ENCODE measurements at places on chromosomes 4 and X.

- DNase-seq = no peak
Observed at GRCh38 chr4:37867102-37867501, 23.8 kb upstream of the TBC1D1 start.

- DNase-seq = no peak
Observed at GRCh38 chr4:58560736-58561135, 1450.6 kb upstream of the IGFBP7 start.

GRCh38 chr4:101818362-101818761 is 27.8 kb downstream of the BANK1 start:
- DNase-seq = peak; percentile 87

GRCh38 chrX:45769761-45770582 is 569.3 kb upstream of the DIPK2B start:
- peak; percentile 91 for DNase-seq

DNA sequence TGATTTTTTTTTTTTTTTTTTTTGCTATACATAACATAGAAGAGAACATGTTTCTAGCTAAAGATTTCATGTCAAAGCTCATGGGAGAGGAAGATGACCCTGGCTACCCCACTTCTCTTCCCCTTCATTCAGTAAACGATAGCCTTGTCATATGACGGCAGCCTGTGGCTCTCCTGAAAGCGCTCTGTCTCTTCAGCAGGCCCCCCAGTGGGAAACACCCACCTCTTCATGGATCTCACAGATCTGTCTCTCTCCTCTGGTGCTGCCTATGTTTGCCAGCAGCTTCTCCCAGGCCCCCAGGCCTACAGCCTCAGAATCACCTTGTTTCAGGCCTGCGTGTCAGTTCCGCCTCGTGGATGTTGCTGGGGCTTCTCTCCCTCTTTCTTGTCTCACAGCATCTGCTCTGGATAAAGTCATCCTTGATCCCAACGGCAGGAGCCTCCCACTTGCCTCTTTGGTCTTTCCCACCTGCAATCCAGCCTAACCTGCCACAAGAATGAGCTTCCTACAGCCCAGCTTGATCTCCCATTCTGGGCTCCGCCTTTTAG is 34.6 kb downstream of the RHOH start:
- DNase-seq = no peak

- no peak for DNase-seq
Observed at GRCh38 chrX:149129767-149130166, 375.3 kb downstream of the IDS start.

- DNase-seq = no peak
Observed at GRCh38 chr4:88187766-88188165, 29.3 kb upstream of the ABCG2 start.

DNA sequence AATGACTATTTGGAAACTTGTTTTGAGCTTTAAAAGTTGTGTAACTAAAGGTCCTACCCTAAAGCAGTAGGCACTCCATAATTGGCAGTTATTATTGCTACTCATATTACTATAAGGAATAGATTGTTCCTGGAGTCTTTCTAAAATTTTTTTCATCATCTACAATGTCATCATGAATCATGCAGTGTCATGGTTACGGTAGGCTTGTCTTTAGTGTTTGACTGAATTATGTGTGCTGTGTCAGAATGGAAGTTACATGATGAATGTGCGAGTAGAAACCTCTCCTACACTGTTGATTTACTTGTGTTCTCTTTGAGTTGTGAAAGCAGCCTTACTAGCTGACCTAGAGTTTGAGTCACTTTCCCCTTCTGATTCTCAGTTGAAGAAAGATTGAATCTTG is 1099.9 kb downstream of the RAPGEF2 start:
- DNase-seq = peak; percentile 18

GRCh38 chr4:42750091-42750490 is 93.2 kb upstream of the ATP8A1 start:
- no peak for DNase-seq

GRCh38 chrX:46713672-46714490 is 45.0 kb downstream of the SLC9A7 start:
- peak; percentile 78 for DNase-seq

DNA sequence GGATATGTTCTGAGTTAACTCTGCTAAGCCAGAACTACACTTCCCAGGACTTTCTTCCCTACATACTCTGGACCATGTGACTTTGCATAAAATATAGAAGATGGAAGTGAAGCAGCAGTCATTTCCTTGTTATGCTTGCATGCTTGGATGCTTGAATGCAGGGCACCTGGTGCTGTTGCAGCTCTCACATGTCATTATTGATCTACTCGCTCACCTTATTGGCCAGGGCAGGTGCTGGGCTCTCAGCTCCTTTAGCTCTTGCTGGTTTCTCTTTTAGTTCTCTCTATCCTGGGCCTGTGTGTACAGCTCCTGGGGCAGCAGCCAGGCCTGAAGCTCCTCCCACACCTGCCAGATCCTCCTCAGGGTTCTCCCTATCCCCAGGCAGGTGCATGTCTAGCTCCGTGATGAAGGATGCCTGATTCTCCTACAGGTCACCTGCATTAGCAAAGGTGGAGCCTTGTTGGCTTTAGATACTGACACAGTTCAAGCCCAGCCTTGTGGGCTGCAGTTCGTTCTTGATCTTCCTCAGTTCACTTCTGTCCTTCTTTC is 53.3 kb downstream of the MED28 start:
- no peak for DNase-seq

GRCh38 chr4:123939621-123940020 is 543.0 kb downstream of the SPRY1 start:
- DNase-seq = peak; percentile 85

DNA sequence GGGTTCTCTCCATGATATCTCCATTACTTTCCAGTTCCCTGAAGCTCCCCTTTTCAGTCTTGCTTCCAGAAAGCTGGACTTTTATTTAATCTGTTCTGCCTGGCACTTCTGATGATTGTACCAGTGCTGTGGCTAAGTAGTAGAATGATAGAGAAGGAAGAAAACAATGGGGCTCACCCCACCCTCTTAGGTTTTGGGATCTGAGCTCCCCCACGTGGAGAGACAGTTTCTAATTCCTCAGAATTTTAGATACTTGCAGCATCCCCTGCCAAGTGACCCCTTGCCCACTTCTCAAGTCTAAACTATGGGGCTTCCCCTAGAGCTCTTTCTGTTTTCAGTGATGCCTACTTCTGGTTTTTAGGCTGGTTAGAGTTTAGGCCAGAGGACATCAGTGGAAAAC is 73.9 kb downstream of the GC start:
- peak; percentile 4 for DNase-seq

DNA sequence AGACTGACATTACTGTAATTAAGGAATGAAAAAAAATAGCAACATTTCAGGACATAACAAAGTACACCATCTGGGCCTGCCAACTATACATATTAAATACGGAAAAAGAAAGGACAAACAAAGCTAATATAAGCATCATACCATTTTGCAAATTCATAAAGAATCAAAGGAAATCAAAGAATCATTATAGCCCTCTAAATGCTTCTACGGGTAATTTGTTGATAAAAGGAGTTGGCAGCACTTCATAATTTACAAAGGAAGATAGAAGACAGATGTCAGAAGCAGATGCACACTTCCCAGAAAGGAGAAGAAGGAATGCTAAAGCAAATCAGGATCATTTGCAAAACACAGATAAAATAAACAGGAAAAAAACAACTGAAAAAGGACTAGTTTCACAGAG is 1757.3 kb downstream of the PCDH7 start:
- DNase-seq = no peak

DNA sequence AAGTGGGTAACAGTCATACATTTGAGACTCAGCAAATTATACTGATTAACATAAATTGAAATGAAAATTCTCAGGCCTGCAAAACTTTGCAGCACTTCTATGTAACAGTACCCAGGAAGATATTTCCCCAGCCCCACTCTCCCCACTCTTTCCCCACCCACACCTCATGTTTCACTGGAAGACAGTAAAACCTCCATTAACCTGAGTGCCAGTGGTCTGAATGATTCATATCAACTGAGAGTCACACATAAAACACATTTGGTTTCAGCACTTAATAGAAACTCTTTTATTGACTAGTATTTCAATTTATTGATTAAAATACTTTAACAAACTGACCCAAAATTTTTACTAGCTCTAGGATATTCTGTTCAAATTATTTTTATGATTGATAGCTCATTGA is 6.9 kb downstream of the CXCL6 start:
- DNase-seq = no peak

- DNase-seq = peak; percentile 94
Observed at GRCh38 chr4:119729835-119730670, 101.4 kb upstream of the PDE5A start.

DNA sequence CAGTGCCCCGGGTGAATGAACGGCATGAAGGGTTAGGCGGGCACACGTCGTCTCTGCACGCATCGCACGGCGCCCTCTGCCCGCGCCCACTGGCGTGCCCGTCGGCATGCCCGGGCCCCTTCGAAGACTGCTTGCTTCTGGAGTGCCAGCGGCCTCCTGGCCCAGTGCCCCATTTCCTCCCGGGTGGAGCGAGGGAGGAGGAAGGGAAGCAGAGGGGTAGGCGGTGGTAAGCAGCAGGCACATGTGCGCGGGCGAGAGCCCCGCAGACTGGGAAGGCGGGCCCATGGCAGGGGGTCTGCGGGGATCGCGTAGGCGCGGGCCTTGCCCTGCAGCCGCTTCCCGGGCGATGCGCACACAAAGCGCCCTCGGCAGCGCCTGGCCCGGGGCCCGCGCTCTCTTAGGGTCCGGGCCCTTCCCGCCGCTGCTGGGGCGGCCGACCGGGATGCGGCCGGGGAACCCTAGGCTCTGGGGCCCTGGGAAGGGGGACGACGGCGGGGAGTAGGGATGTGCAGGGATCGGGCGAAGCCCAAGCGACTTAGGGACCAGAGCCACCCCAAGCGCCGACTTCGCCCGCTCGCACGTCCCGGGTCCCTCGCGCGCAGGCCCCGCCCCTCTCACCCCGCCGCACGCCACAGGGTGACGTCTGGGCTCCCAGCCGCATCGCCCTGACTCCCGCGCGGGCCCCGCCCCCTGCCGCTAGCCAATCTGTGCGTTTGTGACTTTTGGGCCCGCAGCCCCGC is 866 bp upstream of the EMD start:
- DNase-seq = peak; percentile 74

DNA sequence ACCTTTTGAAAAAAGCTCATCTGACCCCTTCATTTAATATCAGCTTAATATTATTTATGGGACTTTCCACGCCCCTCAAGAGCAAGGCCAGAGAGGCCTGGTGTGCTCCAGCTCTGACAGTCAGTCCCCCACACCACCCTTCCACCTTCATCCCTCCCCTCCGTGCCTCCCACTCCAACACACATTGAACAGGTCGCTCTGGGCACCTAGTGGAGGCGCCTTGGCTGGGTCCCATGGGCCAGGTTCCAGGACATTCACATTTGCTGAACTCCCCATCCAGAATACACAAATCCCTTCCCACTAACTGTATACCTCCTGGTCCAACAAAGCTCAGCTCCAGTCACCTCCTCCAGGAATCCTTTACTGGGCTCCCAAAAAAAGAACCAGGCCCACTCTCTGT is 137.5 kb downstream of the BCOR start:
- no peak for DNase-seq

DNA sequence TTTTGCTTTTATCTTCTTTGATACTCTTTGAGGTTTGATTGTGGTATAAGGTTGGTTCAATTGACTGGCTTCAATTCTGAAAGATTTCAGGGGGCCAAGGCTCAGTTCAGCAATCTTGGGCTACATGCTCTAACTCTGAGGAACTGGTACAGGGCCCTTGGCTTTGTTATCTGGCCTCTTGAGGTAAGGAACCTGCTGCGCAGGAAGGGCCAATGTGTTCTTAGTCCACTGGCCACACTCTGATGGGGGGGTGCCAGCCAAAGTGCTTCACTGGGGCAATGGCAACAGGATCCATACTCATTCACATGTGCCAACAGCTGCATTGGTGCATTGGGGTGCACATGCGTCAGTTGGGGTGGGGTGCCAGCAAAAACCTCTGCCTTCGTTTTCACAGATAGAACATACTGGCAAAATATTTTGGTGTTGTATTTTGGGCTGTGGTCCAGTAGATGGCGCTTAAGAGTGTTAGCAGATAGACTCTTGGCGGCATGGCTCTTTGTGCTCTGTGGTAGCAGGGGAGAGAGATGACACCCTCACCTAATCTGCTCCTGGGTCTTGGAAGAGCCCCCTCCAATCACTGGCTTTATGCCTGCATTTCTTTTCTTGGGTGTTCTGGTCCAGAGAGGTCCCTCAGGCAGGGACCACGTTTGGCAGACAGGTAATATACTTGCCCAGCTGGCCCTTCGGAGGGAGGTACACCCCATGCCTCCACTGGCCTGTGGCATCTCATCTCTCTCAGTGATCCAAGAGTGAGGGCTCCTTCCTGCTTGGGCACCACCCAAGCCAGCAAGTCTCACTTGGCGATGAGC is 42.9 kb downstream of the NDST3 start:
- peak; percentile 46 for DNase-seq

GRCh38 chr4:188430384-188430783 is 291.1 kb downstream of the TRIML1 start:
- DNase-seq = no peak

DNA sequence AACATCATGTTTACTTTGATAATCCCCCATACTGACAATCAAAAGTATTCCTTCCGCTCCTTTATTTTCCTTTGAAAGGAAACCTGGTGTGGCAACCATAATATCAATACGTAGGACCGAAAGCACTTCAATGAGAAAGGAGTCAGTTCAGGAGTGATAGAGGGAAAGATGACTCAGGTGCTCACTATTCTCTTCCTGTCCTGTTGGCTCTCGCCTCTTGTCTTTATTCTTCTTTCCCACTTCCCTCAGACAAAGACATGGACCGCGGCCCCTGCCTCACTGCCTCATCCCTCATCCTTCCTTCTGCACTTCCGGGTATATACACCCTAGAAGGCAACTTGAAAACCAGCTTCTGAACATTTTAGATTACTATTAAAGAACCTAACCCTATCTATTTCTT is 49.8 kb upstream of the TNIP3 start:
- no peak for DNase-seq

GRCh38 chrX:112844250-112844649 is 3.6 kb upstream of the AMOT start:
- DNase-seq = no peak

DNA sequence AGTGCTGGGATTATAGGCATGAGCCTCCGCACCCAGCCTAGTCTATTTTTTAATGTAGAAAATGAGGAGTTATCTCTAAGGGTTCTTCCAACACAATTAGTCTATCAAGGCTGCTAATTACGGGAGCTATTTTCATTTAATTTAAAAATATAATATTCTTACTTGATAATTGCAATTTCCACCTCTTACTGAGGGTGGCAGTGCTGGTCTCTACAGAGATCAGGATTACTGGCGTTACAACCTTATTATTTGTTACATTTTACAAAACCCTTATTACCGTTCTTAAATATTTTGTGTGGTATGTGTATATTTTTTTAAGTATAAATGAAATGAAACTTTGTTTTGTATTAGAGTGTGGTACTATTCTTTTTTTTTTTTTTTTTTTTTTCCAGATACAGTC is 17.6 kb upstream of the GK start:
- no peak for DNase-seq

All from fibroblast of skin of scalp (primary cell).